ENCODE measurements at places on chromosomes 6 and 20. TPM values are rescaled to one million over a fixed set of nuclear protein-coding genes. Genes with fewer than 3 reads are reported as not detected.

The KIF25 gene
- 5.0 TPM for total RNA-seq

The KIAA0408 gene
- total RNA-seq: 4.1 TPM

The C20orf144 gene
- 119 TPM for total RNA-seq

The REPS1 gene
- 160 TPM for total RNA-seq

The CD24 gene
- 8.6 TPM for total RNA-seq

The LY6G5C gene
- 8.7 TPM for total RNA-seq

The CUL7 gene
- total RNA-seq: 23.9 TPM

DNA sequence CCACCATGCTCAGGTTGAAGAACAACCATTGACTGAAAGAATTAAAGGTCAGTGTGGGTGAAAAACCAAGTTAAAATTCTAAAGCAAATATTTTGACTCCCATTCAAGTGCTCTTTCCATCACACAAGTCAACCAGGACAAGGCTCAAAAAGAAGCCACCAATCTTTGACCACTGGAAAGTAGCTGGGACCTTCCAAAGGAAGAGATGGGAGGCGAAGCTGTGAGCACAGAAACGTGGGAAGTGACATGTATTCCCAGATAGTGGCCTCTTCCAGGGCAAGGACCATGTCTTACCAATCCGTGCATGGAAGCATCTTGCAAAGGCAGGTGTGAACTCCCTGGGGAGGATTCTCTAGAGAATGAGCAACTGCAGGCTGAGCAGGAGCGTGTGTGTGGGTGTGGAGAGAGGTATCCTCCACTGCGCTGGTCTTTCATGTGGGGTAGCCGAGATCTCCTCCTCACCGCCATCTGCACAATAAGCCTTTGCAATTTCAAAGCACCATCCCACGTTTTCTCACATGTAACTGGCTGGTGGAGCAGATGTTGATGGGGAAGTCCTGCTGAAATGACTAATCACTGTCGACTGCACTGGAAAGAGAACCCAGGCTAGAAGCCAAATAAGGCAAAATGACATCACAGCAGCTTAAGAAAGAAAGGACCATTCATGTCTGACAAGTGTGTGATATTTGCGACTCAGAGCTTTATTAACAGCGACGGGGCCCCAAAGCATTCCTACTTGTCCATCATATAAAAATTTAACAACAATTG, 189.4 kb upstream of the RREB1 start:
- H3K27ac ChIP-seq: no peak overlapping the region
- H3K4me3 ChIP-seq: no peak overlapping the region

GRCh38 chr6:18405477-18406293, 18.5 kb downstream of the RNF144B start:
- no peaks in the 10 kb centered on the region for H3K36me3 ChIP-seq
- no peak overlapping the region for H3K27ac ChIP-seq
- no peak overlapping the region for H3K4me3 ChIP-seq
- no peaks in the 10 kb centered on the region for H3K4me1 ChIP-seq
- DNase-seq: no peak

- no peaks in the 10 kb centered on the region for H3K36me3 ChIP-seq
- no peak overlapping the region for H3K4me3 ChIP-seq
- no peak for DNase-seq
- no peak overlapping the region for H3K27ac ChIP-seq
- no peaks in the 10 kb centered on the region for H3K27me3 ChIP-seq
Observed at GRCh38 chr6:89180971-89181370, 35.1 kb downstream of the PM20D2 start.

DNA sequence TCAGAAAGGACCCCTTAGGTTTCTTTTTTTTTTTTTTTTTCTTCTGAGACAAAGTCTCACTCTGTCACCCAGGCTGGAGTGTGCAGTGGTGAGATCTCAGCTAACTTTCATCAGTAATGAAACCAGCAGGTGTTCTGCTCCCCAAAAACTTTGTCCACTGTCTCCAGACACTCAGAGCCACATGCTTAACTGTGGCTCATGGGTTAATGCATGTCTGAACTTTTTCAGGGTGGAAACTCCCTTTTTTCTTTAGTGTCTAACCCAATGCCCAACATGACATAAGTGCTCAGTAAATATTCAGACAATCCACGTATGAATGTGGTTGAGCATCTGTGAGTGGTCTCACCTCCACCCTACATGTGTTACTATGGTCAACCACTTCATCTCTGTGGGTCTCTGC, 45.4 kb downstream of the MYB start:
- H3K27me3 ChIP-seq: no peaks in the 10 kb centered on the region
- H3K4me1 ChIP-seq: no peaks in the 10 kb centered on the region
- H3K36me3 ChIP-seq: no peaks in the 10 kb centered on the region
- H3K4me3 ChIP-seq: no peak overlapping the region
- no peak for DNase-seq

GRCh38 chr6:41277605-41278004, 8.9 kb downstream of the TREM1 start:
- H3K27me3 ChIP-seq: no peaks in the 10 kb centered on the region
- H3K36me3 ChIP-seq: no peaks in the 10 kb centered on the region
- DNase-seq: no peak
- peaks cover 4% of the 10 kb centered on the region for H3K4me1 ChIP-seq
- no peak overlapping the region for H3K27ac ChIP-seq

DNA sequence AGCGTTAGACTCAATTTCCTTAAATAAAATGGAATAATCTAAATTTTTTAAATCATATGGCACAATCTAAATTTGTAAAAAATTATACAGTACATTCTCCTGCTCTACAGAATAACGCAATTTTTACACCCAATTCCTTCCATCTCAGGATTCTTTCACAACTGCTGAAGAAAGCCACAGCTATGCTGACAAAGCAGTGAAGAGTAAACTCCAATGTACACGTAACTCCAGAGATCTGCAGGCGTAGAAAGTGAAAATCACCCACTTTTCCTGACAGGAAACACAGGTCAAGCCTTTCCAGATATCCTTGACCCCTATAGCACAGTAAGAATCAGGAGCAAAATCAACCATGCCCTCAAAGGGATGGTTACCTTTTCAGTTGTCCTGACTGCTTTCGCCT, 27.4 kb downstream of the EPHA7 start:
- no peak overlapping the region for H3K27ac ChIP-seq
- DNase-seq: no peak
- no peaks in the 10 kb centered on the region for H3K4me1 ChIP-seq
- H3K4me3 ChIP-seq: no peak overlapping the region
- H3K36me3 ChIP-seq: no peaks in the 10 kb centered on the region

GRCh38 chr6:163501439-163501838, 86.9 kb downstream of the QKI start:
- no peak overlapping the region for H3K4me3 ChIP-seq
- no peak overlapping the region for H3K27ac ChIP-seq
- H3K27me3 ChIP-seq: no peaks in the 10 kb centered on the region
- no peaks in the 10 kb centered on the region for H3K36me3 ChIP-seq
- peaks cover 8% of the 10 kb centered on the region for H3K4me1 ChIP-seq

DNA sequence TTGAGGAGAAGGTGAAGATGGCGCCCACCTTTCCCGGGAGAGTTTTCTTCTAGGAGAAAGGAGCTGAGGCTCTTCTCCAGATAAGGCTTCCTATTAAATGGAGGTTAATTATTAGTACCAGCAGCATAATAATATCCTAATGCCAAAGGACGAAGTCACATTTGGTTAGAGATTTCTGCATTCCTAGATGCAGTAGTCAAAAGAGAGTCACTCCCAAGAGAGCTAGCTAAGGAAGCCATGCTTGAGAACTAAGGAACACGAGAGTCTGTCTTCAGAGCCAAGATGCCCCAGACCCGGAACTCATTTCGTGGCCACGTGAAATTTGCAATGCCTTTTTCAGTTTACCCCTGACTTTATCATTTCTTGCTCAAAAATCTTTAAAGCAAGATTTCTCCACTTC, 132.7 kb downstream of the TSHZ2 start:
- H3K4me1 ChIP-seq: no peaks in the 10 kb centered on the region
- no peak overlapping the region for H3K27ac ChIP-seq
- no peaks in the 10 kb centered on the region for H3K27me3 ChIP-seq
- no peak overlapping the region for H3K4me3 ChIP-seq
- H3K36me3 ChIP-seq: no peaks in the 10 kb centered on the region

- H3K36me3 ChIP-seq: no peaks in the 10 kb centered on the region
- no peaks in the 10 kb centered on the region for H3K27me3 ChIP-seq
- no peak for DNase-seq
- H3K27ac ChIP-seq: no peak overlapping the region
Observed at GRCh38 chr6:96157018-96157565, 141.3 kb downstream of the FUT9 start.

- H3K27me3 ChIP-seq: no peaks in the 10 kb centered on the region
- DNase-seq: no peak
- no peaks in the 10 kb centered on the region for H3K36me3 ChIP-seq
- H3K4me1 ChIP-seq: peaks cover 13% of the 10 kb centered on the region
- no peak overlapping the region for H3K4me3 ChIP-seq
- peak overlapping the region; percentile 26 for H3K27ac ChIP-seq
Observed at GRCh38 chr20:2130683-2131082, 29.1 kb downstream of the STK35 start.

- H3K27ac ChIP-seq: no peak overlapping the region
- no peaks in the 10 kb centered on the region for H3K36me3 ChIP-seq
- H3K4me1 ChIP-seq: no peaks in the 10 kb centered on the region
- H3K4me3 ChIP-seq: no peak overlapping the region
- DNase-seq: no peak
- H3K27me3 ChIP-seq: no peaks in the 10 kb centered on the region
Observed at GRCh38 chr6:27766405-27766804, 145.8 kb downstream of the OR2B2 start.

DNA sequence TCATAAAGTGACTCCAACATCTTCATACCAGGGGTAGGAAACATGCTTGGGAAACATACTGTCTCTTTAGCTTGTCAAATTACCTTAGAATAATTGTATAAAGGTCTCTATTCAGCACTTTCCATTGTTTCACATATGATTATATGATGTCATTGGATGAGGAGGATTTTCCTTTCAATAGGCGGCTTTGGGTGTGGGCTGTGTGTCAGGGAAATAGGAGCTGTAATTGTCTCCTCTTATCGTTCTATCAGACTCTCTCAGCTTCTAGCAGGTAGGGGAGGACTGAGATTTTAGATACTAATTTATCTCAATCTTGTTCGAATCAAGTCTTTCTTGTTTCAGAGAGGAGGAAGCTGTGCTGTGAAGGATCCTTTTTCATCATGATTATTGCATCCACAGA, 179.4 kb upstream of the OLIG3 start:
- no peak overlapping the region for H3K27ac ChIP-seq
- no peak overlapping the region for H3K4me3 ChIP-seq
- no peaks in the 10 kb centered on the region for H3K36me3 ChIP-seq
- no peak for DNase-seq

GRCh38 chr6:140932909-140933308, 1199.8 kb upstream of the GJE1 start:
- H3K36me3 ChIP-seq: no peaks in the 10 kb centered on the region
- no peak overlapping the region for H3K4me3 ChIP-seq
- H3K27me3 ChIP-seq: no peaks in the 10 kb centered on the region

DNA sequence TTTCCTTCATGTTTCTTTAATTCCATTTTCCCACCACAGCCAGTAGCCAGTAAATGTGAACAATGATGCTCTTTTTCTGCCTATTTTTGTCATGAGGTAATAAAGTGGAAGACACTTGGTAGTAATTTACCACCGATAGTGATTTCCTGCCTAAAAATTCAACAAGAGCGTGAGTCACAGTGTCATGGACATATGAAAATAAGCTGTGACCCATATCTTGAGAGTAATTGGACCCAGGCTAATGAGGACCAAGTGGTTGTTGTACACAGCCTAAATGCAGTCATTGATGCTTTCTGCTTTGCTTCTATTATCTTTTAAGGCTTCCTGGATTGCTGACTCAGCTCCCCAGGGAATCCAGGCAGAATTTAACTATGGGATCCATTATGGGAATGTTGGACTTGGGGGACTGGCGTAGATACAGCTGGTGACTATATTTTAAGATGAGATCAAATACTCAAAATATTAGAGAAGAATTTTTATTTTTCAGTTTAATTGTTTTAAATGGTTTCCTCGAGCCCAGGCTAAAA, 265.9 kb upstream of the FERMT1 start:
- H3K27ac ChIP-seq: no peak overlapping the region
- no peaks in the 10 kb centered on the region for H3K36me3 ChIP-seq
- DNase-seq: no peak

DNA sequence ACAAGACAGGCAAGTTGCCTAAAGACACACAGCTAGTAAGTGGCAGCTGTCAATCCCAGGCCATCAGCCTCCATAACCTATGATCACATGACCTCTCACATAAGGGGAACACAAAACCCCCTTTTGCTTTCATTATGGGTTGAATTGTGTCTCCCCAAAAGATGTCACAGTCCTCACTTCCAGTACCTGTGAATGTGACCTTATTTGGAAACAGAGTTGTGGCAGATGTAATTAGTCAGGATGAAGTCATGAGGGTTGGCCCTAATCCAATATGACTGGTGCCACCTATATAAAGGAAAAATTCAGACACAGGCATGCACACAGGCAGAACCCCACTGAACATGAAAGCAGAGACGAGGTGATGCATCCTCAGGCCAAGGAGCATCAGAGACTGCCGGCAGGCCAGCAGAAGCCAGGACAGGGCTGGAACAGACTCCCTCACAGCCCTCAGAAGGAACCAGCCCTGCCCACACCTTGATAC, 33.6 kb downstream of the GFOD1 start:
- peaks cover 2% of the 10 kb centered on the region for H3K4me1 ChIP-seq
- no peaks in the 10 kb centered on the region for H3K27me3 ChIP-seq
- H3K4me3 ChIP-seq: no peak overlapping the region

DNA sequence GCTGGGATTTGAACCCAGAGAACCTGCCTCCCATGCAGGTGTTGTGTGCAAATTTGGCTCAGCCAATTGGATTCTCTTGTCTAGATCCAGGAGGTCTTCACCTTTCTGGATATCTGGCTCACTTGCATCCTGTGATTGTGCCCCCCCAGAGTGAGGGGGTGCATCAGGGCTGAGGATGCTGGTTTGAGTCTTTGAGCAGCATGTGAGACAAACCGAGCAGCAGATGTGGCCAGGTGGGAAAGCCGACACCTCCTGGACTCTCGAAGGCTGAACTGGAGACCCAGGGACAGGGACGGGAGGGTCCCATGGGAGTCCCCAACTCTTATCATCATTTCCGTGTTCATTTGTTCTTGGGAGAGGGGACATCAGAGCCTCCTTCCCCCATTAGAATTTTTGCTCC, 30.6 kb upstream of the SULF2 start:
- H3K36me3 ChIP-seq: no peaks in the 10 kb centered on the region
- no peaks in the 10 kb centered on the region for H3K27me3 ChIP-seq
- no peaks in the 10 kb centered on the region for H3K4me1 ChIP-seq
- no peak overlapping the region for H3K27ac ChIP-seq
- DNase-seq: no peak

- no peaks in the 10 kb centered on the region for H3K4me1 ChIP-seq
- H3K27ac ChIP-seq: no peak overlapping the region
- H3K27me3 ChIP-seq: no peaks in the 10 kb centered on the region
- no peak for DNase-seq
- H3K4me3 ChIP-seq: no peak overlapping the region
Observed at GRCh38 chr6:135797361-135797760, 54.1 kb upstream of the PDE7B start.

Measured in testis (tissue), 5 donors.